ENCODE measurements at places on chromosomes 16 and 17. TPM values are rescaled to one million over a fixed set of nuclear protein-coding genes. Genes with fewer than 3 reads are reported as not detected.

Gene TNFSF12
- 12.5 TPM for total RNA-seq

Gene SLC5A10
- 0.17 TPM for total RNA-seq

Gene SLC25A19
- 22.4 TPM for total RNA-seq

Gene HSD17B2
- total RNA-seq = not detected

Gene SMIM22
- not detected for total RNA-seq

Gene DRC3
- total RNA-seq = 1.3 TPM

Gene PDILT
- not detected for total RNA-seq

Gene CDC42EP4
- total RNA-seq = 76.0 TPM

Gene ALDOC
- total RNA-seq = 2.5 TPM

Gene GAS2L2
- total RNA-seq = 0.09 TPM

Gene CPPED1
- 21.0 TPM for total RNA-seq

Gene CHST6
- total RNA-seq = 0.07 TPM

Gene CD300H
- 0.45 TPM for total RNA-seq

Gene TEDC2
- 18.3 TPM for total RNA-seq

Gene KCNH6
- total RNA-seq = not detected

Gene GAN
- 2.8 TPM for total RNA-seq

Gene KCNJ18
- total RNA-seq = not detected

Gene KPNA2
- 540 TPM for total RNA-seq

Gene ZNF785
- not detected for total RNA-seq

Gene C16orf89
- not detected for total RNA-seq

Gene ABCA10
- total RNA-seq = 0.31 TPM

Gene SLFN13
- 4.2 TPM for total RNA-seq

Gene ZNF423
- total RNA-seq = 0.12 TPM

Gene ARHGDIG
- 2.2 TPM for total RNA-seq

Gene KRT222
- 0.58 TPM for total RNA-seq

Gene CEP295NL
- total RNA-seq = 0.39 TPM

Gene SEZ6L2
- 16.5 TPM for total RNA-seq

Gene KRTAP2-3
- not detected for total RNA-seq

Gene KCNAB3
- 3.0 TPM for total RNA-seq

Gene FOXC2
- 2.2 TPM for total RNA-seq

Gene MRPL58
- 81.1 TPM for total RNA-seq

Gene HS3ST3A1
- 0.26 TPM for total RNA-seq

Gene MMP28
- total RNA-seq = 3.6 TPM

Gene CLEC3A
- not detected for total RNA-seq

Gene USP43
- 4.5 TPM for total RNA-seq

Gene KRTAP2-2
- total RNA-seq = not detected

Gene GDPD3
- total RNA-seq = 2.2 TPM

Gene MAPT
- total RNA-seq = 1.5 TPM

Gene G6PC1
- total RNA-seq = not detected

Gene CLEC16A
- 9.2 TPM for total RNA-seq

Gene GNGT2
- 0.24 TPM for total RNA-seq

Gene MPV17L
- total RNA-seq = 4.6 TPM

Gene GSG1L2
- total RNA-seq = not detected
